ENCODE measurements at places on chromosomes 4 and X.

DNA sequence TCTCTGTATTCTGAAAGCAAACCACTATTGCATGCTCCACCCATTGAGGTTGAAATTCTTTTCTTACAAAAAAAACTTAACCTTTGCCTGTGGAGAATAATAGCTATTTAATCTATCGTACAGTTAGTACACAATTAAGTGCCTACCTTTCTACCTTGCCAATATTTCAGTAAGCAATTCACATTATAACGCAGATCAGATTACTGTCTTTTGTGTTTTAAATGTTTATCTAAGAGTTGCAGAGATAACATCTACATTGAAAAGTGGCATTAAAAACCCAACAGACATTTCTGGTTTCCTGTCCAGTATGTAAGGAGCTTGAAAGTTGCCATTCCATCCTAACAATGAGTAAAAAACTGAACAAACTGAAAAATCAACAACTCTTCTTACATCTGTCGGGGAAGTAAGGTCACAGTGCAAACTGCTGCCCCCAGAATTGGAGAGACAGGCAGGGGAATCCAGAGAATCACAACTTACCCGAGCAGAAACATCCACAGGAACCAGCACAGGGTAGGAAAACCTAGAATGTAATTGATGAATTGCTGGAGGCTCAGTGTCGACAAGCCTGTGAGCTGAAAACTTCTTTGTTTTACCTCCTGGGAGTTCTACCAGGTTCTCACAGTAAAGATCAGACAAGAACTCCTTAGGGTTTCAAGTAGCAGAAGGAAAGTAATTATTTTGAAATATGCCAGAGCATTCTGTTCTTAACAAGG is 27.3 kb upstream of the ACSL4 start:
- no peak for DNase-seq

DNA sequence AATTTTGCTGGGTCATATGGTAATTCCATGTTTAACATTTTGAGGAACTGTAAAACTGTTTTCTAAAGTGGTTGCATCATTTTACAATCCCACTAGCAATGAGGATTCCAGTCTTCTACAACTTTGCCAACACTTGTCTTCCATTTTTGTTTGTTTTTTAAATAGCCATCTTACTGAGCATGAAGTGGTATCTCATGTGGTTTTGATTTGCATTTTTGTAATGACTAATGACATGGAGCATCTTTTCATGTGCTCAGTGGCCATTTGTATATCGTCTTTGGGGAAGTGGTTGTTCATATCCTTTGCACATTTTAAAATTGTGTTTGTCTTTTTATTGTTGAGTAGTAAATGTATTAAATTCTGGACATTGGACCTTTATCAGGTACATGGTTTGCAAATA is 94.7 kb downstream of the TMEM131L start:
- no peak for DNase-seq

DNA sequence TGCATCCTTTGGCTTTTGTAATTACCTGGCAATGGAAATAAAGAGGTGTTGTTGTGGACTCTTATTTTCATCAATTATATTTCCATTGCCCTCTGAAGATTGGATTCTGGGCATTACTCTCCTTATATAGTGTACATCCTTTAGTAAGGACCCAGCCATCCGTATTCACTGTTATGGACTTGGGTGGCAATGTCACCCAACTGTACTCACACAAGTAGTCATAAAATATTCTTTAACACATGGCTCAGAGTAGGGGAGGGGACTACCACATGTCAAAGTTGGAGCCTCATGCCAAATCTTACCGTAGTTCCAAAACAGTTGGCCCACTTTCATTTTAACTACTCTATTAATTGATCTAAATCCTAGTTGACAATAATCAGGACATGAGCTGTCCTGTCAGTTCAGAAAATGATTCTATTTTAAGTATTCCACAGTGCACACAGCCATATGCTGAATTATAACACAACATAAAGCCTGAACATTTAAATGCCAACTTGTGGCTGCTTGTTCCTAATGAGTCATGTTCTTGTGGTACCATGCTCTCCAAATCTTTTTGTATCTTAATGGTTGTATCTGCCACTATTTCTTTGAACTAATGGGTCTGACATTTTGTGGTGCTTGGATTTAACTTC is 4.9 kb downstream of the FRAS1 start:
- DNase-seq: no peak

GRCh38 chrX:74521961-74522751 is 92.3 kb downstream of the RLIM start:
- DNase-seq: no peak

GRCh38 chr4:152534541-152535359 is 1.1 kb downstream of the FBXW7 start:
- DNase-seq: no peak

DNA sequence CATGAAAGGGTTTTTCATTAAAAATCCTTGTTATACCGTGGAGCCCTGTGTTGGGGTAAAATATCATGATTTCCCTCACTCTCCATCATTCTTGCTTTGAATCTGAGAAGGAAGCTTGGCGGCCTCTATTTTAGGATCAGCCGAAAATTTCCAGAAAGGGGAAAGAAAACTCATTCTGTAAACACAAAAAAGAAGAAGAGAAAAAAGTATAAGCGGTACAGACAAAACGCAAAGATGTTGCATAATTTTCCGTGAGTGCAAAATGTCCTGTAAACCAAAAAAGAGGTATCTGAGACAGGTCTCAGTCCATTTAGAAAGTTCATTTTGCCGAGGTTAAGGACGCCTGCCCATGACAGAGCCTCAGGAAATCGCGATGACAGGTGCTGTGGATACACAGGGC is 5.3 kb downstream of the CSF2RA start:
- DNase-seq: no peak

DNA sequence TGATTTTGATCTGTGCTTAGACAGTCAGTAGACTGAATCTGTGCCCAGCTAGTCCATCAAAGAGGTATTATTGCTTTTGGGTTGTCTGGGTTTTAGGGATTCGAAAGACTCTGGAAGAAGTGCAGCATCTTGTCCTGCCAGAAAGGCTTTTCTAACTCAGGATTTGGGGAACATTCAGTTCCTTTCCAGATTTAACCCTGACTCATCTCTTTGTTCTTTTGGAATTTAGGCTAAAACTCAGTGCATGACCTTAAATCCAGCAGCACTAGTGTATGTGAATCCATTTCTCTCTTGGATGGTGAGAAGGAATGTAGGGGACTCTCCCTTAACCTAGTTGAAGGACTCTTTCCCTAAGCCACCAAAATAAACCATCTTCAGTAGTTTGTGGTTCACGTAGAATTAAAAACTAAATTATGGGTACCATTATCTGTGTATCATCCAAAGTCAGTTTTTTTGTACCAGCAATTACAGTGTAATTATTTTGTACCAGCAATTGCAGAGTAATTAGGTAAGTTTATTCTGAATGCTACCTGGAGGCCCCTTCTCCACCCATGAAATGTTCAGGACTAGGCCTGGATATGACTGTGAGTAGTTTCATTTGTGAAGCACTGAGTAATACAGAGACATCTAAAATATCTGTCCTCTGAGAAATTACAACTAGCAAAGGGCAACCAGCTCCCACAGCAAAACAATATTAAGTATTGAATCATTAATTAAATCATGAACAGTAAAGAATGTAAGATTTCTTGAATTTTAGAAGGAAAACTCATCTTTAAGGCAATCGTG is 384.0 kb downstream of the TMA16 start:
- no peak for DNase-seq

DNA sequence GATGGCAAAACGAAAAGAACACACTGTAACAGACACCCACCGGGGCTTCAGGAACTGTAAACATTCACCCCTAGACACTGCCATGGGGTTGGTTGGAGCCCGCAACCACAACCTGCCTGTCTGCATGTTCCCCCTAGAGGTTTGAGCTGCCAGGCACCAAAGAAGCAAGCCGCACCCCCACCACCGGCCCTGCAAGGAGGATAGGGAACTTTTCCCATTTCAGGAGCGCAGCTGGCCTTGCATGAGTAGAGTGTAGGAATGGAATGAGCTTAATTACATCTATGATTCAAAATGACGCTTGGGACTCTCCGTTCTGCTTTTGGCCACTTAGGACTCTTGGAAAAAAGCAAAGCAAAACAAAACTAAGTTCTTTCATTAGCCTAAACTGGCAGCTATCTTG is 243.6 kb upstream of the CTSO start:
- DNase-seq: no peak

Measured in hippocampal formation (tissue), 2 donors.